ENCODE measurements at places on chromosomes 7 and 10.

GRCh38 chr10:125827133-125827532, 3.8 kb downstream of the BCCIP start:
- DNase-seq: no peak

- no peak for DNase-seq
Observed at GRCh38 chr10:132967540-132967939, 25.2 kb upstream of the CFAP46 start.

GRCh38 chr7:2173189-2173827, 59.4 kb downstream of the MAD1L1 start:
- DNase-seq: no peak

DNA sequence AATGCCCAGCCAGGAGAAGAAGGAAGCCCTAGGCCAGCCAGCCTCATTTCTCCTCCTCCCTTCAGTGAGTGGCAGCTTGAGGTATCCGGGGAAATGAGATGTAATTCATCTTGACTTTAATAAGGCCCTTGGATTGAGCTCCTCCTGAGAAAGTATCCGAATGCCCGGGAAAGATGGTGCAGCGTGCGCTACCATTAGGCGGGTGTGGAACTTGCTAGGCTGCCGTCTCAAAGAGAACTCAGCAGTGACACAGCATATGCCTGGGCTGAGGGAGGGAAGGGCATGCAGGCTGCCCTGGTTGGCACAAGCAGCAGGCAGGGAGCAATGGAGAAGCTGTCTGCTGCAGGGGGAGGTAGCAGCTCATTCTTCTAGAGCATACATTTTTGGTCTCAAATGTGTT, 659.8 kb upstream of the FOXK1 start:
- DNase-seq: no peak

GRCh38 chr7:1269336-1269890, 36.7 kb downstream of the UNCX start:
- DNase-seq: no peak

GRCh38 chr10:35415505-35415904, 79.2 kb downstream of the CCNY start:
- DNase-seq: peak; percentile 23

DNA sequence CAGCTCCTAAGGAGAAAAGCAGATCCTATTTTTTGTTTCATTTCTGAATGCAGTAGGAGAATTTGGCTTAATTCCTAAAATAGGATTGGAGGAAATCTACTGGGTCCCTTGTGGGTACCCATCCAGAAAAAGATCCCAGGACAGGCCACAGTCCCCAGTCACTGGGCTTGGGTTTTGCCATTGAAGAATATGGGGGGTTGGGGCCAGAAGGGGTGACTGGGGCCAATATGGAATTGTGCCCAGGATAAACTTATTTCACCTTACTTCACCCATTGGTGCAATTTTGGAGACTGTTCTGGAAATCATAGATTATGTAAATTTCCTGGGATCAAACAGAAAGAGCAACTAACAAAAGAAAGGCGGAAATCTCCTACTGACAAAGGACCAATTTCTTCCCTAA, 5.0 kb downstream of the HOXA5 start:
- DNase-seq: no peak

DNA sequence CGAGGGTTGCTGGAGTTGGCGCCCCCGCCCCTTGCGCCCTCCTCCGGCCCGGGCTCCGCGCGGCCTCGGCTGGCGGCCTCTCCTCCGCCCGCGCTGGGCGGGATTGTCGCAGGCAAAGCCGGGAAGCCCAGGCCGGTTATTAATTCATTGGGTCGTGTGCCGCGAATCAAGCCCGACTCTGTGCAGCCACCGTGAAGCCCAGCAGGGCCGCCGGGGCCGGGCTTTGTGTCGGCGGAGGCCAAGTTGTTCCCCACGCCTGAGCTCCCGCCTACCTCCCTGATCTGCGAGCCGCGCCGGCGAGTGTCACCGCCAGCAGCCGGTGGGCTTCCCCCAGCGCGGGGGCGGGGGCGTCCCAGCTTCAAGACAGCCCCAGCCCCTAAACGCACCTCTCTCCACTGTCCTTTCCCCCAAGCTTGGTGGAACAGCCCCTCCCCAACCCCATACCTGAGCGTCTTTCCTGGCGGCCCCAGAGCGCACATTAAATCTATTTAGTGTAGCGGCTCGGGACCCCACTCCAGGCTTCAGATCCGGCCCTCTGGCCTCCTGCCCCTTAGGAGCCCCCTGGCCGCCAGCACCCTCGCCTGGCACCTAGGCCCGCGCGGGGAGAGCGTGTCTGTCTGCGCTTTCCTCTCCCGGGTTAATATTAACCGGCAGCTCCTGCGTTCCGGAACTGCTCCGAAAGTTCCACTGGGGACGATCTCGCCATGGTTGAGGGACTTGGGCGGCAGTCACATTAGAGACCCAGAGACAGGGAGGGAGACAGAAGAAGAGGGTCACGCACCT, 3.5 kb downstream of the SHH start:
- DNase-seq: no peak

DNA sequence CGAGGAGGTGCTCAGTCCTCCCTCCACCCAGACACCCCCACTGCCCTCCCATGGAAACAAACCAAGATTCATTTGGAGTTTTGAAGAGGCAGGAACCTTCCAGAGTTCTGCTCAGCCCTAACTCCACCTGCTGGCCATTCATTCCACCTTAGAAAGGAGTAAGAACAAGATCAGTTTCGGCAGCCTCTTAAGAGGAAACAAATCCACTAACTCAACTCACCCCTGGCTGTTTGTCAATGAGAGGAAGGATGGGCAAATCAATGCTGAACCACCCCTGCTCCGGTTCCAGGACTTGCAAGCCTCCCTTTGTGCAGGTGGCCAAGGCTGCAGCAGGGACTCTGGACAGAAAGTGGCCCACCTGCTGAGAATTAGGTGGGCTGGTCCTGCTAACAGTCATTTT, 26.2 kb downstream of the CCDC3 start:
- no peak for DNase-seq

DNA sequence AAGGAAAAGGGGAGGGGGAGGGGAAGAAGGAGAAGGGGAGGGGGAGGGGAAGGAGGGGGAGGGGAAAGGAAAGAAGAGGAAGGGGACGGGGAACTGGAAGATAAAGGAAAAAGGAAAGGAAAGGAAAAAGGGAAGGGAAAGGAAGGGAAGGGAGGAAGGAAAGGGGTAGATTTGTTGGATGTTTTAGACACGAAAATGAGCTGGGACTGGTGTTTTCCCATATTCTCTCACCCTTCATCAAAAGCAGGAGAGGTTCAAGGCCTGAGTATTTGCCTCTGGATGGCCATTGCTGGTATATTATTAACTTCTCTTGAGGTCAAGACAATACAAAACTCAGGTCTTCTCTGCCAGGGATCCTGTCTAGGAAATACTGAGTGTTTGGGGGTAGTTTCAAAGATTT, 652.7 kb downstream of the ANKRD7 start:
- no peak for DNase-seq

DNA sequence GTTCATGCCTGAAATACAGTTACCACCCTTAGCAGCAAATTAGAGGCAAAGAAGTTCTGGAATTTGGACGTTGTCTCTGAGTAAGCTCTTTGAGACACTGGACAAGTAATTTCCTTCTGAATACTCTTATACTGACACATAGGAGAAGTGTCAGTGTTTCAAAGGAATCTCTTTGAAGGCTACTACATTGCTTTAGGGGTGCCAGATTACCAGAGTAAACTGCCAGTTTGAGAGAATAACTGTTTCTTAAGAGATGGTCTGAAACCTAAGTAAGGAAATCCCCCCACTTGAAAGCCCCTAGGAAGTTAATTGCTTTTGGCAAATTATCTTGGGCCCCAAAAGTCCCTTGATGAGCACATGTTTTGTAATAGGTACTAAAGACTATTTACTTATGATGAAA, 3.4 kb downstream of the FAS start:
- DNase-seq: no peak

GRCh38 chr7:133412942-133413341, 160.1 kb downstream of the EXOC4 start:
- no peak for DNase-seq

DNA sequence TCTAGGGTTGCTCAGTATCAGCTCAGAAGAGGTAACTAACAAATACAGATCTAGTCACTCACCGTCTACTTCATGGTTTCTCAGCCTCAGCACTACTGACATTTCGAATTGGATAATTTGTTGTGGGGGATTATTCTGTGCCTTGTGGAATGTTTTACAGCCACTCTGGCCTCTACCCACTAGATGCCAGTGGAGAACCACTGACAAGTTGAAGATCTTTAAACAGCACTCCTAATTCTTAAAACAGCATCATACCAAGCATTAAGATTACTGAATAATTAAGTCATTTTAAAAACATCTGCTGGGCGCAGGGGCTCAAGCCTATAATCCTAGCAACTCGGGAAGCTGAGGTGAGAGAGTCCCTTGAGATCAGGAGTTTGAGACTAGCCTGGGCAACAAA, 82.6 kb downstream of the UPF2 start:
- DNase-seq: no peak

DNA sequence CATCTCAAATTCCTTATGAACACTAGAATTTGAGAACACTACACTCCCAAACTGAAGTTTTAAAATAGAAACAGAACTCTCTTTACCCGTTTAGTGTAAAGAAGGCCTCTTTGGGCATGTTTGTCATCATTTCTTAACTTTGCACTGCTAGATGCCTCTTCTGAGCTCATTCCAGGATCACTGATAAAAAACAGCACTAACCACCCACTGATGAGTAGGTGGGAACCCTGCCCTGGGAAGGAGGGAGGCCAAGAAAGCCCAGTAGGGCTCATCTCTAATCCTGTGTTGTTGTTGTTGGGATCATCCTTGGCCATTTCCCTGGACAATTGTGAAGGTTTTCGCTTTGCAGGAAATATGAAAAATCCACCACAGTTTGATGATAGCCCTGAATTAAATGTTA, 68.2 kb downstream of the CUBN start:
- DNase-seq: no peak

GRCh38 chr10:88840104-88840503, 11.5 kb downstream of the ANKRD22 start:
- DNase-seq: no peak

DNA sequence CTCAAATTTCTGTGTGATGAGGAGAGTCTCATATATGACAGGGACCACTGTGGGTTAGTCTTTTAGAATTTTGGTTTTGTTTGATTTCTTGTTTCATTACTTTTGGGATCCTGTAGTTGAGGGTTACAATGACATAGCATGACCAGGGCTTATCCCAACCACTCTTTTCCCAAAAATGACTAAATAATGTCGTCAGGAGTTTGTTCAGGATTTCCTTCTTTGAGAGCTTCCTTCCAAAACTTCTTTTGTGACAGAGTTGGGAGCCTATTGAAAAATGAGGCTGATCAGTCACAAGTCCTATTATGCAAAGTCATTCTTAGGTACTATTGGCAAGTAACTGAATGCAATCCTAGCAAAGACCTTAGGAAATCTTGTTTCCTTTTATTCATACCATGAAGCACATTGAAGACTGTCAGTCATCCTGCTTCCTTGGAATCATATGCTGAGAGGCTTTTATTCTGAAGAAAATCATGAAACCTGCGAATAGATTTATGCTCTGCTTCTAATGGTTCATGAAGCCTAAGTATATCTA, 498.3 kb downstream of the LRMDA start:
- DNase-seq: no peak

GRCh38 chr7:17401791-17402627, 103.6 kb downstream of the AHR start:
- DNase-seq: no peak

DNA sequence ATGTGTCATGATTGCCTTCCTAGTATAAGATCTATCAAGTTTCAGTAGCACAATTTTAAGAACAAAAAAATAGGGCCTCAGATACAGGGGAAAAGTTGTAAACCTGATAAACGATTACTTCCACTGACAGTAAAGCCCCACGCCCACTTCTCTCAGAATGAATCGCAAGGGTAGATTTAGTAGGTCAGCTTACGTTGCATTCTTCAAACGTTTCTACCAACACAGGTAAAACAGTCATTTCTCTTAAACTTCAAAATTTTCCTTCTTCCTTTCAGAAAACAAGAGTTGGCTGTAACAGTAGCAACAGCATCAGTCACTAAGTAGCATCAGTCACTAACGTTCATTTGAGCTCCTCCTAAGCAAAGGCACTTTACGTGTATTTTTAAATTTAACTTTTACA, 221.5 kb downstream of the ADAM12 start:
- DNase-seq: no peak

- DNase-seq: no peak
Observed at GRCh38 chr10:119343011-119343601, 135.7 kb downstream of the GRK5 start.

DNA sequence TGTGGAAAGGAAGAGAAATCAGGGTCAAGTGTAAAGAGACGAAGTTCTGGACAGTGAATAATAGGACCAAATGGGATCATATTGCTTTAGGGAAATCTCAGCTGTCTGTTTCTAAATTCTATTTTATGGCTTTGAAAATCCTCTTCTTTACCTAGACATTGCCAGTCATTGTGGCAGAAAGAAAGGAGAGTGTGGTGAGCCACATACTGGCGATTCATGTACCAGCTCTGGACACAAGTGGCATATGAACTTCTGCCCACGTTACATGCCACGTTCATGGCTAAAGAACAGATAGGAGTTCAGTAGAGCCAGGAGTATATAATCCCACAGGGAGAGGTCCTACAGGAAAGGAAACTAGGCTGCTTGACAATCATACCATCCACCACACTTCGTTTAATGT, 28.0 kb downstream of the STARD3NL start:
- no peak for DNase-seq

DNA sequence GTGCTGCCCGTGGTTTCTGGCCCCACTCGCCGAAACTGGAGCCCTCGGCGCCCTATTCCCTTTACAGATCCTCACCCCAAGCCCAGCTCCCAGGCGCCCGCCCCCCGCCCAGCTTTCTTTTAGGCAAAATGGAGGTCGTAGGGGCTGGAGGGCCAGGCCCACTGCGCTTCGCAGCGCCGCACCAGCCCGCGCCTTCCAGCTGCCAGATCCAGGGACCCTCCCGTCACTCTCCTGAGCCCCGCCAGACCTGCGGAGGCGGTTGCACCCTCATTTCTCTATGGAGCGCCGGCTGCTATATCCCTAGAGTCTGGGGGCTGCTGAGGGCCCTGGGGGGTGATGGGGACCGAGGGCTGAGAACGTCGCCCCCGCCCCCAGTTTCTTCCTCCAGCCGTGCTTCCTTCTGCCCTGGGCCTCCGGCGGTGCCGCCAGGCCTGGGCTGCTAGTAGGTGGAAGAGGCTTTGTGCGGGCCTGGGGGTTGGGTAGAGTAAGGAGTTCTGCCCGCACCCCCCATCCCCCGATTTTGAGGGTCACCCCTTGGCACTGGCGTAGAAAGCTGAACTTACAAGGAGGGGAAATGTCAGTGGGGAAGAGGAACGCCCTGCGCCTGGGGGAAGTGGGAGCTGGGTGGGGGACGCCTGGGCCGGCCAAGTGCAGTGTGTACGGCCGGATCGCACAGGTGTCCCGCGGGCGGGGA, 1.0 kb downstream of the GNB2 start:
- no peak for DNase-seq

GRCh38 chr10:33521062-33521461, 186.6 kb upstream of the NRP1 start:
- no peak for DNase-seq

Measured in cerebellum (tissue), 4 donors.